ENCODE measurements at places on chromosomes 1 and 21.
A peak's percentile ranks its signal among the peaks of the same experiment; 100 is the strongest.

DNA sequence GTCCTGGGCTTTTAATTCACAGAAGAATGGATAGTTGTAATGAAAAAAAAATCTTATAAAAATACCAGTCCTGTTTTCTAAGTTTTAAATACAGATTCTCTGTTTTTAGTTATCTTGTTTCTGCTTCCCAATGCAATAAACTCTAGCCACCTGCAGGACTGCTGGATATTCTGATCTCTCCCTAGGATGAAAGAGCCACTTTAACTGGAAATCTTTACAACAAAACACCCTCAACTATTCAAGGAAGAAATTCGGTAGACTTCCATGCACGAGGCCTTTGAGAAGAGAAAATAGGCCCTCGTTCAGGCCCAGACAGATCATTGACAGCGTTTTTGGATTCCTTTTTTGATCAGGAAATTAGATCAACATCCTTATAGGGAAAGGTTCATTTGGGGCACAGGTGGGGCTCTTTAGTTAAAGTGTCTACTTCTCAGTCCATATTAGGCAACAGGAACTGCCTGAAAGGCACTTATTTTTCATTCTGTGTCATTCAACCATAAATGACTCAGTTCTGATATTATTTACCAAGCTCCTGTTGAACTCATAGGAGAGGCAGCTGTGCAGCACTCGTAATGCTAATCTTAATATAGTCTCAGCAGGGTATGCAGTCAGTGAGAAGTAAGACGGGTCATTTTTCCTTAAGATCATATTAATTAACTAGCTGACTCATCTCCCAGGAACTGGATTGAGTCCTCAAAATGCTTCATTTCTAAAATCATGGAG lies 71.1 kb upstream of the ERRFI1 start:
- no peak for DNase-seq

DNA sequence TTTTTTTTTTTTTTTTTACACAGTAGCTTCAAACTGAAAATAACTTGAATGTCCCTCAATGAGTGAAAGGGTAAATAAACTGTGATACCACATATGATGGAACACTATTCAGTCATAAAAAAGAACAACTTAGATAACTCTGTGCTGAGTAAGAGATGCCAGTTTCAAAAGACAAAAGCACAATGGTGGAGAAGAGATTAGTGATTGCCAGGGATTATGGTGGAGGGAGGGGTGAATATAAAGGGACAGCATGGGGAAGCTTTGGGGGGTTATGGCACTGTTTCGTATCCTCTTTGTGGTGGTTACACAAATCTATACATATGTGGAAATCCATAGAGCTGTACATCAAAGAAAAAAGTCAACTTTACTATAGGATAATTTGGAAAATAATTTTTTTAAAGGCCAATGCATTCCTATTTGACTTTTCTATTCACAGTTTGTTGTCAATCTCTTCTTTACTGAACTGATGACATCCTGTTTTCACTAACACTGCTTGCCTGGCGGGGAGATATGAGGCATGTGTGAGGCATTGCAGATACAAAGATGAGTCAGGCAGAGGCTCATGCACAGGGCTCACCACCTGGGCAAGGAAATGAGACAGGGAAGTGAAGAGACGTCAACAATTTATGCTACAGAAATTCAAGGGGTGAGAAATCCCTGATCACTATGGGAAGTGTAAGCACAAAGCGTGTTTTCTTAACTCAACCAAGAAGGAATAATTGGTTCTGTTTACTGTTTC lies 302.7 kb downstream of the DUSP10 start:
- no peak for DNase-seq

GRCh38 chr1:19882111-19883071 lies at the start of gene OTUD3:
Gene OTUD3 (plus strand): TSS chr1:19882395. CDS start chr1:19882514, 119 bp downstream.
- peak; percentile 98 for DNase-seq

- no peak for DNase-seq
Measured at GRCh38 chr1:26544126-26544525, 14.6 kb downstream of the RPS6KA1 start.

GRCh38 chr21:45264912-45265515 lies 22.7 kb downstream of the POFUT2 start:
- no peak for DNase-seq

- no peak for DNase-seq
Measured at GRCh38 chr1:166080967-166081870, 85.6 kb downstream of the FAM78B start.
